Fibroblast of lung (primary cell): ENCODE measurements at places on chromosomes 13 and 19.
A peak's percentile ranks its signal among the peaks of the same experiment; 100 is the strongest.

DNA sequence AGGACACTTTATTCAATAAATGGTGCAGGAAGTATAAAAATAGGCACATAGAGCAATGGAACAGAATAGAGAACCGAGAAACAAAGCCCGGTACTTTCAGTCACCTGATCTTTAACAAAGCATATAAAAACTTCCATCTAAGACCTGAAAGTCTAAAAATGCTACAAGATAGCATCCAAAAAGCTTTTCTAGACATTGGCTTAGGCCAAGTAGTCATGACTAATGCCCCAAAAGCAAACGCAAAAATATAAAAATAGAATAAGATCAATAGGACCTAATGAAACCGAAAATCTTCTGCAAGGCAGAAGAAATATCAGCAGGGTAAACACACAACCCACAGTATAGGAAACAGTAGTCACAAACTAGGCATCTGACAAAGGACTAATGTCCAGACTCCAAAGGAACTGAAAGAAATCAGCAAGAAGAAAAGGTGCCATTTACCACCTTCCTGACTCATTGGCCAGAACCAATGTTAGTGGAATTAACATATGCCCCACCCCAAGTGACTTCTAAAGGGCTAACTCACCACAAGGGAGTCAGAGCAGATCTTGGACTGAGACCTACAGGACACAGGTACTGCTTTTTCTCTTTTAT, 40.8 kb upstream of the CEACAM21 start:
- DNase-seq, result no peak

GRCh38 chr13:79671420-79671819, 190.5 kb downstream of the NDFIP2 start:
- DNase-seq, result no peak

GRCh38 chr19:8511573-8512101, 2.3 kb downstream of the ZNF414 start:
- DNase-seq, result no peak

- peak; percentile 91 for DNase-seq
These were observed 74.4 kb downstream of the SLITRK6 start for GRCh38 chr13:85724546-85725432.

- DNase-seq, result no peak
These were observed 111.2 kb downstream of the KLF5 start for GRCh38 chr13:73169971-73170370.
